ENCODE measurements at places on chromosomes 7 and 10.

DNA sequence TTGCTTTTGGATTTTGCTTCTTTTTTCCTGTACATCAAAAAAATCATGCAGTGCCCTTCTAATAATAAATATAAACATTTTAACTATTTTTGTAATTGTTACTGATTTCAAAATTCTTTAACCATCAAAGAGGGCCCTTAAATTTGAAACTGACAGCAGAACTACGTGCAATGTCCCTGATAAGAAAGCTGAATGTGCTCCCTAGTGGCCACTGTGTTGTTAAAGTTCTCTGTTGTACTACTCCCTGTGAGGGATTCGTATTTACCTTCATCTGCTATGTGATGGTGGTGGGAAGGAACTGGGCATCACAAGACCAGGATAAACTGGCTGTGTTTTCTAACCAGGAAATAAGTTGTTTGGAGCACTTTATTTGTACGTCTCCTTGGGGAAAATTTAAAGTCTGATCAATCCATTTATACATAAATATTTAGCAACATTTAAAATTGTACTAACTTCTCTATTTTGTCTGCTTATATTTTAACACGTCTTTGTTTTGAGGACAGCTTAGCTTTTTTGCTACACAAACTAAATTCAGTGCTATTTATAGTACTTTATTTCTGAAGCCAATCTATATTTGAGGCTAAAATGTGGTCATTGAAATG, 322.4 kb downstream of the HGF start:
- DNase-seq, result no peak

DNA sequence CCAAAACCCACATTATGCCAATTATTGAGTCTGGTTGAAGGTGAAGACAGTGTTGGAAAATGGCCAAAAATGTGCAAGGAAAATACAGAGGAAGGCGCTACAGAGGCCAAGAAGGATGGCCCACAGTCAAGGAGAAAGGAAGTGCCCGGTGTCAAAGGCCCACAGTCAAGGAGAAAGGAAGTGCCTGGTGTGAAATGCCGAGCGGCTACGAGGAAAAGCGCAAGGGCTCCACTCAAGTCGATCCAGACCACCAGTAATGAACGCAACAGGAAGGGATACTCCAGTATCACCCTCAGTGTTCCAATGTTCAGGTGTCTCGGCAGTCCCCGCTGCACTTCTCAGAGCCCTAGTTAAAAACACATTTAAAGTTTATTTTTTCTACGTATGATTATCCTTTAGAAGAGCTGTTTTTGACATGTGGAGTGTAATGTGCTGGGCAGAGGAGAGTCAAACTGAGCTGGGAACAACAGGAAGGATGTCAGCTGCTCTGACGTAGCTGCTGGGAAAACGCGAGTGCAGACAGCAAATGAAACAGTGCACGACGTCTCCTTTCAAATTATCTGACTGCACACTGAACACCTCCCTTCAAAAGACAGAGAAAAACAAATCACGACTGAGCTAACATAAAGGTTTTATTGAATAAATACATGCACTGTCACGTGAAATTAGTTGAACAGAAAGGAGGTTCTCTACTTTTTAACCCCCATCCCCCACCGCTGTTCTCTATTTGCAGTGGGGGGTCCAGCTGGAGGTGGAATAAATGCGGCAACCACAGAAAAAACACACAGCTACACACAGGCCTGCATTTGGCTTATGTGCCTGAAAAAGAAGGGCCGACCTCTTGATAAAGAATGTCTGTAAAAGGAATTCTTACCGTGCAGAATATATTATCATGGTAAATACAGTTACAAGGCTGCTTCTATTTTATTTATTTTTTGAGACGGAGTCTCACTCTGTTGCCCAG, 26.1 kb upstream of the NCAPG2 start:
- DNase-seq, result no peak

- no peak for DNase-seq
These were observed 223.1 kb upstream of the INHBA start for GRCh38 chr7:41925946-41926345.

DNA sequence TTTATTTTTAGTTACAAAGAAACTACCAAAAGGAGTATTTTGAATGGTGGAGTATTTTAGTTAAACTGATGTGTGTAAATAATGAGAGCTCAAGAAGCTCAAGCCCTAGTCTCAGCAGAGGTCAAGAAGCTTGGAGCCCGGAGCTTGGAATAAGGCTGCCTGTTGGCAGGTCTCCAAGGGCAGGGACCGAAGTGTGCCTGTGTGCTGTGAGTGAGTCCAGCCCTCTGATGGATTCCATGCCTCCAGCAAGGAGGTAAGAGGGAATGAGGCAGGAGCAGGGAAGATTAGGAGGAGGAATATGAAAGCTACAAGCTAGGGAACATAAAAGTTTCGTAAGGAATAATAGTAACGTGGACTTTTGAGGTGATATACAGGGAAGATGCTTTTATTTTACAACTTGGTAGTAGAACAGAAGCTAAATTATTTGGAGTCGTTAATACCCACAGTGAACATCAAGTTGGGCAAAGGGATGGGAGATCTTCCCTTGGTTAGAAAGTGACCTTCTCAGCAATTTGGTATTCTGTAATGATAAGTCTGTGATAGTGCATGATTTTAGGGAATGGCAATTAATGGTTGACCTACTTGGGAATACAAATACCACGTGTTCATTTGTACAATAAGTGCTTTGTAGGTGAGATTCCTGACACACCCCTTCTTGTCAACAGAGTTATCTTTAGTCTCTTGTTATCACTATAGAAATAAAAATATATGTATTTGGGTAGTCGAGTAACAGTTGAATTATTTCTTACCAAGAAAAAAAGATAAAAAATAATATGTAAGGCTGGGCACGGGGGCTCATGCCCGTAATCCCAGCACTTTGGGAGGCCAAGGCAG, 4.6 kb downstream of the SEC23IP start:
- DNase-seq, result no peak

DNA sequence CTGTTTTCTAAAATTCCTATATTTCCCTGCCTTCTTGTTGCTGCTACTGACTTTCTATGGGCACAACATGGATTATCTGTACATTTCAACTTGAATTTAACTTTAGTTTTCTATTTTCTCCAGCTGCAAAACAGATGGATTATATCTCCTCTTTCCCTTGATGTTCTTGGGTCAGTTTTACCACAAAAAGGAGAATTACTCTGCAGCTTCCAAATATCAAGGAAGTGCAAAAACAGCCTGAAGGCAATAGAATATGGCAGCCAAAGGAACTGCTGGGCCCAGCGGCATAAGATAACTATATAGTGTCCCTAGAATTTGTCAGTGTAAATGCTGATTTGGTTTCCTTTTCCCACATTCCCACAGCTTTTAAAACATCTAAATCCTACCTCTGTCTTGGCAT, 29.1 kb downstream of the CPED1 start:
- DNase-seq, result no peak

DNA sequence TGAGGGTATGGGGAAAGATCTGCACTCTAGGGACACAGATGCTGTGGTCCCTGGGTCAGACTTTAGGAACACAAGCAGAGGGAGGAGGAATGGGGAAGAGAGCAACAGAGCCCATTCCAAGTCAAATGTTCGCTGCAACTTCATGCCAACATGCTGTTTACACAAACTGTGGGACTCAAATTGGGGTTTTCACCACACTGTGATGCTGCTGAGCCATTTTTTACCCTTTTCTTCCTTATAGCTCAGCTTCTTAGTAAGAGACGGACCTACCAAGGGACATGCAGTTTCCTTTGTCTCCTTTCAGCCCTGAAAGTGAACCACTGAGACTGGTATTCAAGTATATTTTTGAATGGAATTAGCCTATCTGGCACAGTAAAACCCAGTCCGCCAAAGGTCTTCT, 64.3 kb upstream of the AGK start:
- no peak for DNase-seq

- DNase-seq, result no peak
These were observed 230.7 kb downstream of the KCNMA1 start for GRCh38 chr10:77406764-77407430.

DNA sequence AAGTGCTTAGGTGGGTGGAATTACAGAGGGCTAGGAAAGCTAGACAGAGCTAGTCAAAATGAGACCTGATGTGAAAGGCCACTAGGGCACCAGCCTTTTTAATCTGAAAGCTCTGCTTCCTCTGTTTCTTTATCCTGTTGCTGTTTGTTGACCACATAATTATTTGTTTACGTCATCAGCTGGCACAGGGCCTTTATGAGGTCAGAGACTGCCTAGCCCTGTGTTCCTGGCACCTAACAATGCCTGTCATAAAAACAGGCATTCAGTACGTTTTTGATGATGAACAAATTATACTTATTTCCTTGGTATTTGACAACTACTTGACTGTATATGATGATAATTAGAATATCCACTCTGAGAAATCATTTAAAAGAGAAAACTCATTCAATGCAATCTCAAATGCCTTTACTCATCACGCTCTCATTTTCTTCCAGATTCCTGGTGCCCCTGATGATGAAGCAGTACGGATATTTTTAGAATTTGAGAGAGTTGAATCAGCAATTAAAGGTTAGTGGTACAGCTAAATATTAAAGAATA, 26.0 kb downstream of the RBM17 start:
- no peak for DNase-seq

GRCh38 chr10:67599597-67599996, 96.4 kb downstream of the CTNNA3 start:
- DNase-seq, result no peak

GRCh38 chr10:124728830-124729661, 15.1 kb downstream of the FAM53B start:
- DNase-seq, result no peak

DNA sequence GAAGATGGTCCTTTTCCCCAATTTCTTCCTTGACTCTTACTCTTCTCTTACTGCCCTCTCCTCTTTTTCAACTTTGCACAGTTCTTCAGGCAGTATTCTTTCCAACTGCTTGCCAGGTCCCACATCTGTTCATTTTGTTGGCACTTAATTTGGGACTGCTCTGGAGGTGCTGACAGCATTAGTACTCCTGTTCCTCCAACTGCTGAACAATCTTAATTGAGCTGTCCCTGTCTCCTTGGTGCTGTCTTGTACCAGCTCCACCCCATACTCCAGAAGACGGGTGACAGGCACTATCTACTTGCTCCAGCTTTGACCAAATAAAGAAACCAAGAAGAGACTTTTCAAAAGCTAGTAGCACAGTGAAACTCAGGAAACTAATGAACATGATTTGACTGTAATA, 160.0 kb downstream of the PDE1C start:
- no peak for DNase-seq

DNA sequence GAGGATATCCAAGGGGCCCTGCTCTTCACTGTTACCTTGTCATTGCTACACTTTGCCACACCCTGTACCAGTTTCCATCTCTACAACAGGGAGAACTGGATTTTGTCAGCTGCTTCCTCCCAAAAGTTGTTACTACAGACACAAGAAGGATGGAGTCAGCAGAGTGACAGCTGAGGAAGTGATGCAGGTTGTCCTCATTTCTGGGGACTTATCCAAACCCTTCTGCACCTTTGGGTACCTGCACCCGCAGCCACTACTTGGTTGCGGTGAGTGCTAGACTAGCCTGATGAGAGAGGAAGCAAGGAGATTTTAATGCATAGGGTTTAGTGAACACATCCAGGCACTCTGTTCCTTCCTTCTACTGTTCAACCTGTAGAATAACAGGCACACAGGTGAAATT, 281.0 kb downstream of the RPS24 start:
- DNase-seq, result no peak

DNA sequence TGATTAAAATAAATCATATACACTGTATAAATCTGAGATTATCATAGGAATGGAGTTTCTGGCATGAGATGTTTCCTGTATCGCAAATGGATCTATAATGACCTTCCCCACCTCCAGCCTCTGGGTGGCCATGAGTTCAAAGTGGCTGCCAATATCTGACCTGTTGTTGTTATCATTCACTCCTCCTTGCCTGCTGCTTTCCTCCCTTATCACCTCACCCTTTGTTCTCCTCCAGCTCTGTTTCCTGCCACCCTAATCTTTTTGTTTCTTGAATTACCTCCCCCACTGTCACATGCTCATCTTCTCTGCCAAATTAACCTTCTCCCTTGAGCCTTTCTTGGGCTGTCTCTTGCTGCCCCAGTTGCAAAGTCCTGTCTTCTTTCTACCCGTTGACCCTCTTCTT, 12.0 kb downstream of the SCD start:
- DNase-seq, result no peak

GRCh38 chr7:36456138-36456537, 66.5 kb downstream of the ANLN start:
- no peak for DNase-seq

DNA sequence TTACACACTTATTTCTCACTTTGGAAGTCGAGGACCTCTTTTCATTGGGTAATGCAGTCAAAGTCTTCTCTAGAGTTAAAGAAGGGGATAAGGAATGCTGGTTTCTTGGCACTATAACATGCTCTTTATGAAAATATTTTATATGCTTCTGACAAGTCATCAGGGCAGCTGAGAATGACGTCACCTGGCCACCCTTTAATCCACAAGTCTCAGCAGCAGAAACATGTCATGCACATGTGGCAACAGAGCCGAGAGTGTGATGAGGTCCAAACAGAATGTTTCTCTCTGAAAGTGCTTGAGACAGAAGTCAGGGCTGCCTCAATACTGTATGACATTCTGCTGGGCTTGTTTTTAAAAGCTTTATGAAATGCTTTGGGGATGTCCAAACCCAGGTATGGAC, 63.5 kb upstream of the C10orf90 start:
- no peak for DNase-seq

GRCh38 chr10:48287417-48288391, 13.2 kb upstream of the FRMPD2 start:
- no peak for DNase-seq

- no peak for DNase-seq
These were observed 56.5 kb upstream of the ORC5 start for GRCh38 chr7:104264285-104264684.

DNA sequence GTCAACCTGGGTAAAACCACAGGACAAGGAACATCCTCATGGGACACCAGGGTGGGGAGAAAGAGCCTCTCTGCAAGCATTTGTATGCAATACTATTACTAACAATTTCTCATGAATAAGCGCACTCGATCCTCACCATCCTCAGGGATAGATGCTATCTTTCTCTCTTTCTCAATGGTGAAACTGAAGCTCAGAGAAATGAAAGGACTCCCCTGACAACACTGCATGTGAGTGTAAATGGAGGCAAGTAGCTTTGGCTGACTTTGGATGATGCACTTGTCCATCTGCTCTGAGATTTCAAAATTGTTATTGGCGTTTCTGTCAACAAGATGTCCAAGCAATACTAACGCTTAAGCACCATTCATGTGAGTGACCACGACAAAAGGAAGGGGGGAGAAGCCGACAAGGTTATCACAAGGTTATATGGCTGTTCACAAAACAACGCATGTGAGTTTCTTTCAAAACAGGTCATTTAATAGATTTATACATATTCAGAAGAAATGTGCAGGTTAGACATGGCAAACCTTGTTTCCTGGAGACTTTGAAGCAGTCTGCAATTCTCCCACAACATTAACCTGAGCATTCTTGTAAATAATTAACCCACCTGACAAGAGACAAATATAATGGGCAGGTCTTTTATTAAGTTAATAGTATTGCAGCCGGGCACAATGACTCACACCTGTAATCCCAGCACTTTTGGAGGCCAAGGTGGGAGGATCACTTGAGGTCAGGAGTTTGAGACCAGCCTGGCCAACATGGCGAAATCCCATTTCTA, 54.0 kb downstream of the IFIT5 start:
- DNase-seq, result no peak

All from stimulated activated CD8-positive, alpha-beta memory T cell treated with anti-CD3 and anti-CD28 coated beads, Interleukin-2, amount 100 ng/mL, for 1 hour (primary cell).